ENCODE measurements at places on chromosomes 2 and 18.
A peak's percentile ranks its signal among the peaks of the same experiment; 100 is the strongest.

- no peak for DNase-seq
Measured at GRCh38 chr18:22163416-22164161, 5.8 kb upstream of the GATA6 start.

- no peak for DNase-seq
Measured at GRCh38 chr2:212908031-212908430, 243.4 kb downstream of the IKZF2 start.

GRCh38 chr2:121398853-121399252 lies 113.9 kb upstream of the TFCP2L1 start:
- DNase-seq = no peak

- no peak for DNase-seq
Measured at GRCh38 chr2:62074233-62074632, 121.7 kb upstream of the B3GNT2 start.

DNA sequence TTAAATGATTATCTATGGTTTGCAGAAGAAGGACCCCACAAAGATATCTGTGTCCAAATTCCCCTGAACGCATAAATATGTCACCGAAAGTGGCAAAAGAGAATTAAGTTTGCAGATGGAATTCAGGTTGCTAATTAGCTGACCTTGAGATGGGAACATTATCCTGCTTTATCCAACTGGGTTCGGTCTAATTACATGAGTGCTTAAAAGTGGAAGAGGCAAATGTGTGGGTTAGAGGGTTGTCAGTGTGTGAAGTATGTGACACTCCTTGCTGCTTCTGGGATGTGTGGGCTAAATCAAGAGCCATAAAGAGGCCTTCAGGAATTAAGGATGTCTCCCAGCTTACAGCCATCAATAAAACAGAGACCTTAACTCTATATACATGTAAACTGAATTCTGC lies 53.5 kb downstream of the CDH19 start:
- DNase-seq = no peak

- no peak for DNase-seq
Measured at GRCh38 chr2:197322143-197322542, 11.6 kb upstream of the ANKRD44 start.

GRCh38 chr2:204871231-204871953 lies 326.1 kb downstream of the PARD3B start:
- no peak for DNase-seq

DNA sequence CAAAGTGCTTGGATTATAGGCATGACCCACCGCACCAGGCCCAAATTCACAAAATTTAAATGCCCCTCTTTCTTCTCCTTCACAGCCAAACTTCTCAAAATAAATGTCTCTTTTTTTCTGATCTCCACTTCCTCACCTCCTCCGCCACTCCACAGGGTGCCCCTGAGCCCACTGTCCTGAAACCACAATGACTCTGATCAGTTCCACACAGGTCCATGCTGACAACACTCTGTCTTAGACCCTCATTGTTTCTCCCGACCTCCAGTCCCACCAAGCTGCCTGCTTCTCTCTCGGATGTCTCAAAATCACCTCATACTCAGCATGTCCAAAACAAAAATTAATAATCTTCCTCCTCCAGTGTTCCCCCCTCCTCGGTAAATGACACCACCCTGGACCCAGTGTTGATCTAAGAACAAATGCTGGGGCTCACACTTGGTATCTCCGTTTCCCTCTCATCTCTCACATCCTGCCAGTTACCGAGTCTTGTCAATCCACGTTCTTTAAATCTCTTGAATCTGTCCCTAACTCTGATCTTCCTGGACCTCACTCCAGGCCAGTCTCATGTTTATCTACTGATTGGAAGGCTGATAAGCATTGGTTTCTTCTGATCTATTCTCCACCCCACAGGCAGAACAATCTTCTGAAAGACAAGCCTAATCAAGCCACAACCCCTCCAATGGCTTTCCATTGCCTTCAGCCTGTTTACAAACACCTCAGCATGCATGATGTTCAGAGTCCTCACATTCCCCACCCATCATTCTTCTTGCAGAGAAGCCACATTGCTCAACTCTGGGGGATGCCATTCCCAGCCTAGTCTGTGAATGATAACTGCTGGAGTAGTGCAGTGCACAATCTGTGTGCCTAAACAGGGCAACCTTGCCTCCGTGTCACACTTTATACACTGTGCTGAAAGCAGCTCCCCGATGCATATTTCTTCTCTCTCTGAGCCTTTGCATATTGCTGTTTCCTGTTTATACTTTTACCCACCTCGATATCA lies 12.4 kb upstream of the ANKRD44 start:
- DNase-seq = no peak

GRCh38 chr18:62739911-62740310 lies 24.6 kb downstream of the PHLPP1 start:
- no peak for DNase-seq

DNA sequence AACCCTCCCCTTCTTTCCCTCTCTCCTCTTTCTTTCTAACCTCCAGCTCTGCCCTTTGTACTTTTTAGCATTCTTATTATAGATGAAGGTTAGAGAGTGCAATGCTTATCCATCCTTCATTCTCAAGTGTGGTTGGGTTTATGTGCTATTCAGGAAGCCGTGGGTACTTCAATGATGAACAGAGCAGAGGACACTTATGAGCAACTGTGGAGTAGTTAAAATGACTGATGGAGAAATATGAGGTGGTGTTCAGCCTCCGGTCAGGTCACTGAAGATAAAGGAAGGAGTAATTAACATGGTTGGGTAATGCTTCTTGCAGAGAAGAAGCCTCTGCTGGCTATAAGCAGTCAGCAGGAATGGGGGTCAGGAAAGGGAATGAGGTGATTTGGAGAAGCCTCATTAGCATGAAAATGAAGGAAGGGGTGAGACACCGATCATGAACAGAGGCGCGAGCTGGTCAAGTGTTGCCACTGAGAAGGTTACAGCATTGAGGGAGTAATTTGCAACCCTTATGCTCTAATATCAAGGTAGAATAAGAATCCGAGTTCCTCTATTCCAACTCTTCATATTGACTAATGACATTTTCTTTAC lies 174.7 kb downstream of the LPIN1 start:
- DNase-seq = no peak

DNA sequence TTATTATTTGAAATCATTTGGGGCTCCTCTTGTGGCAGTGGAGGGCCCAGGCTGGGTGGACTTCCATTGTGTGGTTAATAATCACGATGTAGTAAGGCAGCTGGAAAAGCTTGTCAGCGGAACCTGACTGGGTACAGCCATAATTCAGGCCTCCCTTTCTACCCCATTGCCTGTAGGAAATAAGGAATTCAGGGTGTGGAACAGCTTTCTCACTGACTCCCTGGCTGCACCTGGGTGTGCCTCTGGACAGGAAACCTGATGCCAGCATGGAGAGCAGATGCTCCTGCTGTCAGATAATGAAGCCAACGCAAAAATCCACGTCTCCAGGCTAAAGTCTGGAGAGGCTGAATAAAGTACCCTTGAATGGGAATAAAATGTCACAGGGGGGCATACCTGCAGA lies 44.2 kb downstream of the LYPD6B start:
- no peak for DNase-seq

DNA sequence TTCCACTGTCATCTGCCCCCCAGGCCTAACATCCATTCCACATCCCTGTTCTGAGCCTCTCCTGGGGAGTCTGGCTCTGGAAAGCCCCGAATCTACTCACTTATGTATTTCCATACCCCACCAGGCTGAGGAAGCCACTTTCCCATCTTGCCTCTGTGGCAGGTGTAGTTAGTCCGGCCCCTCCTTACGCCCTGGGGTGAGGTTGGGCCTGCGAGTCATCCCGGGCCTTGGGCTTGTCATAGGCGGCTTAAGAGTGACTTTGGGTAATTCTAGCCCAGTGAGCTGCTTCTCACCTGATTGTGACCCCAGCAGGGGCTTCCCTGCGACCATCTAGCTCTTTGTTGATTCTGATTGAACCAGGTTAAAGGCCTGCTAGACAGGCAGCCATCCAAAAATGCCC lies 21.1 kb downstream of the PCARE start:
- peak; percentile 94 for DNase-seq

DNA sequence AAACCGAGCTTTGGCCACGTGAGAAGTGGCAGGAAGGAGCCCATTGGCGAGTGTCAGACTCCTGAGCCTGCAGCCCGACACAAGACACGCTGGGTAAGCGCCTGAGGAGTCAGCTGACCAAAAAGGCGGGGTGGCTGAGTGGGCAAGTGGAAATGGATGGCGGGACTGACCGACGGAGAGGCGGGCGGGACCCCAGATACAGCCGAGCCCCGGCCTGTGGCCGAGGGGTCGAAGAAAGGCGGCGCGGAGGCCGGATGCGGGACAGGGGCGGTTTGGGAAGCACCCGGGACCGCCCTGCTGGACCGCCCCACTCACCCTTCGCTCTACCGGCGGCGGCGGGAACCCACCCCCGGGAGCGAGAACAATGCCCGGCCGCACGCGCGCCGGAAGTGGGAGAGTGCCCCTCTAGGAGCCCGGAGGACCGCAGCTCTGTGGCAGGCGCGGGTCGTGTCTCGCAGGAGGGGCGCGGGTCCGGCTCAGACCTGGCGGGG lies 22.8 kb downstream of the ZSCAN30 start:
- no peak for DNase-seq

DNA sequence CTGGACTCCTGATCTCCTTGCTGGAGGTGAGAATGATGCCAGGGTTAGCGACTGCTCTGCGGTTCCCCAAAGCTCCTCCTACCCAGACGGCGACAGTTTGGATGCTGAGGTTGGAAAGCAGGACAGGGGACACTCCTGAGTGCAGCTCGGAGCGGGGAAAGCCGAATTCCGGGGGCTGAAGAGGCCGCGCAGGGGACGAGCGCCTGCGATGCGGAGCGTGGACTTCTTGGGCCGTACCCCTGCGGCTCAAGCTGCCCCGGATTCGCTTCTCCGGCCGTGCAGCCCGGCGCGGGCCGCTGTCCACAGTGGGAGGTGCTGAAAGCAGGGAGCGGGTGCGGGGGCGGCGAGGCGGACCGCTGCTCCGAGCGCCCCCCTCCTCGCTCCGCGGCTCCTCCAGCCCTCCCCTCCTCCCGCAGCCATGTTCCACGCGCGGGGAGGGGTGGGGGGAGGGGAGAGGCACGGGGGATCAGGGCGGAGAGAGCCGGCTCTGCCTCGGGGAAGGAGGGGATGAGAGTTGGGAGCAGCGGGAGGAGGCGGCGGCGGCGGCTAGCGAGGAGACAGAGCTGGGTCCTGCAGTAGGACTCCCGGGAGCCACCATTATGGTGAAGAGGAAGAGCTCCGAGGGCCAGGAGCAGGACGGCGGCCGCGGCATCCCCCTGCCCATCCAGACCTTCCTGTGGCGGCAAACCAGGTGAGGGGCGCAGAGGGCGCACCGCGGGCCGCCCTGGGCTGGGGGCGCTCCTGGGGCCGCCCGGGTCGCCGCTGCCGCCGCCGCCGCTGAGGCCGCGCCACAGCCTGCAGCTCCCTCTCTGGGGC lies at the start of gene UNC80:
Gene UNC80, plus strand, starts transcription at position 359 of the 816 bp plus-strand sequence. Its CDS starts 241 bp downstream, at position 600.
- DNase-seq = peak; percentile 68

- DNase-seq = peak; percentile 86
Measured at GRCh38 chr2:26300234-26300925, 45.6 kb upstream of the SELENOI start.

DNA sequence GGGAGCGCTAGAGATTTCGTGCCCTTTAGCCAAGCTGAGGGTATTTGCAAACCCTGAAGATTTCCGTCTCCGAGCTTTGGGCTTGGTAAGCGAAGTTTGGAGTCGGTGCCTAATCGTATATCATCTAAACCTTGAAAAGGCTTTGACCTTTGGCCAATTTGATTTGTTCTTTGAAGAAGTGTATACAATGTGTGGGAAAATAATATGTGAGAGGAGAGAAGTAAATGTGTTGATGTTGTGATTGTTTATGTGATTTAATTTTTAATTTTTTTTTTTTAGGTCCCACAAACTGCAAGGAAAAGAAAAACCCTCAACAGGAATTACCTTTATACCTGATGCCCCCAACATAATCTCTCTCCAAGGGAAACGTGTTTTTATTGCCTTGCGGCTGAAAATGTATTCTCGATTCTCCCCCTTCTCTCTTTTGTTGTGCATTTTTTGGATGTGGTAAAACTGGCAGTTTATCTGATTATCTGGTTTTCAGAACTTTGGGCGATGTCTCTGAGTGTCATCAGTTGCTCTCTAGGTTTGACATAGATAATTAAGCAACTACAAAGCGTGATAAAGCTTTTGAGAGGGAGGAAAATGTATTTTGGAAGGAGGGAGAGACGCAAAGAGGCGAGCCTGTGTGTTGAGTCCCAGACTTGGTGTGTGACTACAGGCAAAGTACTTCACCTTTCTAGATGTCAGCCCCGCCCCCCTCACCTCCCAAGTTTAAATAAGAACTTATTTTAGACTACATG lies 912 bp upstream of the FBXO11 start:
- DNase-seq = no peak

GRCh38 chr18:45663403-45664045 lies 48.2 kb downstream of the SLC14A2 start:
- DNase-seq = no peak

GRCh38 chr18:38789141-38789540 lies 1223.5 kb upstream of the CELF4 start:
- no peak for DNase-seq

GRCh38 chr2:20617081-20617575 lies 33.8 kb downstream of the HS1BP3 start:
- peak; percentile 50 for DNase-seq

DNA sequence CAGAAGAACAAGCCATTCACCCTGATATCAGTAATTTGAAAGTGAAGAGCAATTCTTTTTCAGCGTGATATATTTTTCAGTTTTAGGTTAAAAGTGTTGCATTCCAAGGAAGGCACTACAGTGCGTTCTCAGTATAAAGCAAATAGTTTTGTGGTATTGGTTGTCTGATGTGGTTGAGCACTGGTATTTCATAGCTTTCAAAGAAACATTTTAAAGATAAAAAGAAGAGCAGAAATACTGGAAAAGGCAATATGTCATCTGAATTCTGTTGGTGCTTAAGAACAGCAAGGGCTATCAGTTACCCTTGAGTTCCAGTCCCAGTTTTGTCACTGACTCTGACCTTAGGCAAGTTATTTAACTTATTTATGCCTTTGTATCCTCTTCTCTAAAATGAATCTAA lies 191.6 kb downstream of the BABAM2 start:
- DNase-seq = no peak

DNA sequence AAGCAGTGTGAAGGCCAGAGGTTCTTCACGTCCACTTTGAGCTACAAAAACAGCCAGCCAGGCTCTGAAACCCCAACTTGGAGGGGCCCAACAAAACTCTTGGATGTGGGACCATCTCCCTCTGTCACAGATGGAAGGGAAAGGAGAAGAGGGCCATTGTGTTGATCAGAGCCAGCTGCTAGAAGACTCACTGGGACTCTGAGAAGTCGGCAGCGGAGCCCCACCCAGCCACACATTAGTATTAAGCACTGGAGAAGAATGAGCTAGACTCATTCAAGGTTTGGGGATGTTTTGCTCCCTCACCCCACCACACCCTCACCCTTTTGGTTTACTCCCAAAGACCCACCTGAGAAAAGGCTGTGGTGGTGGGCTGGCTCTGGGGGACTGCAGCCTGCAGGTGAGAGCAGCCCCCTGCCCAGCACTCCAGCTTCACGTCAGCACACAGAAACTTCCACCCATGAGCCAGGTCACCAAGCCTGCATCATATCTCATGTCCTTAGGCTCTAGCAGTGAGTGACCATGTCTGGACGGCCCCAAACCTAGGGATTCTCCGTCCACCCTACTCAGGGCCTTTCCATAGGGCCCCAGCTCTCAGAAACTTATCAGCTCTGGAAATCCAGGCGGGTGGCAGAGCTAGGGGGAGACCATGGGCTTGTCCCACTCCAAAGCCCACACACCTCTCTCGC lies 12.6 kb downstream of the TEX51 start:
- DNase-seq = no peak

GRCh38 chr2:227551836-227552235 lies 46.9 kb upstream of the SCYGR2 start:
- DNase-seq = no peak

GRCh38 chr2:190838492-190838910 lies 42.1 kb upstream of the GLS start:
- DNase-seq = no peak

GRCh38 chr2:2456721-2457120 lies 125.6 kb upstream of the MYT1L start:
- no peak for DNase-seq

Measured in WERI-Rb-1 (cell line).